CD4-positive, alpha-beta T cell treated with Interleukin-15 for 4 hours (primary cell): ENCODE measurements at places on chromosomes 1 and 21.

- no peak for DNase-seq
These were observed 428.2 kb downstream of the NPHP4 start for GRCh38 chr1:5563861-5564577.

DNA sequence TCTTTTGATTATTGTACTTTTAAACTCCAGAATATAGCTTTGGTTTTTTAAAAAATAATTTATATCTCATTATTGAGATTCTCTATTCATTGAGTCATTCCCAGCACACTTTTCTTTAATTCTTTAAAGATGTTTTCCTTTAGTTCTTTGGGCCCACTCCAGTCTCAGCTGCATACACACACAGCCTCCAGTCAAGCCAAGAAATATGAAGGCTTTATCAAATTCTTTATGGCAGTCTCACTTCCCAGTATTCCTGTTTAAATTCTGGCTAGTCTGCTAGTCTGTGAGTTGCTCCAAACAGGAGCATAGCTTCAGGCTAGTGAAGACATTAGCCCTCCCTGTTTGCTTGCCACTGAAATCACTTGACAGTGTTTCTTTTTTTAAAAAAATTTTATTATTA, 61.2 kb downstream of the CRP start:
- DNase-seq, result no peak

DNA sequence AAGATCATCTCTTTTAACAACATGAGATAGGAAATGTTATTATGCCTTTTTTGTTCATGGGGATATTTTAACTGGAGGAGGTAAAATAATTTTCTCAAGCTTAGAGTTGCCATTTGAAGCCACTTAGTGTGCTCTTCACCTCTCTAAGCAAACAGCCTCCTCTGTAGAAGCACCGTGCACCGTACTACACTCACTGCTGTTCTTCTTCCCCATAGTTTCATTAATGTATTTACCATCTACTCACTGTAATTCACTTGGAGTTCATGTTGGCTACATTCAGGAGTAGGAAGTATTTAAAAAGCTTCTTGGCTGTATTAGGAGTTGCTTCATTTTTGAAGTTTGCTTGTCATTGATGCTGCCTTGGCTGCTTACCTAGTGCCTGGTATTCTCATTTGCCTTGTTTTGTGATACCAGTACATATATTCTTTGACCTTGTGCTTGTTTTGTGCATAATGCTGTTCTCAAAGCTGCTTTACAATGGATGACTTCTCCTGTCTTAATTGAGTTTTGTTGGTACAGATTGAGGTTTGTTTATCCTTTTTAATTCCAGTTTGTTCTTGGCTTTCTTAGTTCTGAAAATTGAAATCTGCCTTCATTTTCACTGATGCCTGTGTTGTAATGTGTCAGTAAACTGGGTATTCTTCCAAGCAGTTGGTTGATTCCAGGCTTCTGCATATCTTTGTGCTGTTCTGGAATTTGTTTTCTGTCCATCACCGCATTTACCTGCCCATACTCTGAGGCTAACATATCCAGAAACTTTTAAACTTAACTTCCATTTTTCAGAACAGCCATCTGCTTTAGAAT, 240.4 kb downstream of the HMCN1 start:
- no peak for DNase-seq

- DNase-seq, result no peak
These were observed 53.4 kb downstream of the TMPRSS15 start for GRCh38 chr21:18350216-18350615.

- no peak for DNase-seq
These were observed 796 bp upstream of the TDRKH start for GRCh38 chr1:151790940-151791651.

DNA sequence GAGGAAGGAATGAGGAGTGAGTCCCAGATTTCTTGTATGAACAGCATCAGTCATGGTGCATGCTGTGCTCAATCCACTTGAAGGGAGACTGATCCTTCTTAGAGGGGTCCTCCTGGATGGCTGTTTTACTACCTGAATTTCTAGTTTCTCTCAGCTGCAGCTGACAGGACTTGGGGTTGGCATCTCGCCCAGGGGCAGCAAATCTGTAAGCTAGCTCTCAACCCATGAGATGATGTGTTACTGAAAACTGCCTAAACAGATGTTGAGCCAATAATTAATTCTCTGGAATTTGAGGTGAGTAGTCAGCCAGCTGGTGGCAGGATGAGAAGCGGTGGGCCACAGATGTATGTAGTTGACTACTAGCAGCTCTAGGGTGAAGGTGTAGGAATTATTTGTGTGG, 19.6 kb downstream of the BACH1 start:
- DNase-seq, result no peak

DNA sequence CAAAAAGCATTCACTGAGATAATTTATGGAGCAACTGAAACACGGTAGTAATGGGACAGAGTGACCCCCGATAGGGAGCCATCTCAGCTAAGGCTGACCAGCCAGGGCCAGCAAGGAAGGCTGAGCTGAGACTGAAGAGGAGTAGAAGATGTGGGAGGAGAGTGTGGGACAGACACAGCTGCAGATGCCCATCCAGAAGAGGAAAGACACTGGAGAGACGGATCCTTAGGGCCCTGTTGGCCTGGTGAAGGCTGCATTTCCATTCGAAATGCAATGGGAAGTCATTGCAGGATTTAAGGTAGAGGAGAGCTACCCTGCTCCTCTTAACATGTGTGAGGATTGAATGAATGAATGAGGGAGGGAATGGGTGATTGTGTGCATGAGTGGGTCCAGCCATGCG, 44.0 kb upstream of the LRP8 start:
- DNase-seq, result no peak

GRCh38 chr1:20216574-20216973, 30.3 kb upstream of the PLA2G2C start:
- no peak for DNase-seq

GRCh38 chr1:186059752-186060151, 315.3 kb downstream of the TPR start:
- no peak for DNase-seq

DNA sequence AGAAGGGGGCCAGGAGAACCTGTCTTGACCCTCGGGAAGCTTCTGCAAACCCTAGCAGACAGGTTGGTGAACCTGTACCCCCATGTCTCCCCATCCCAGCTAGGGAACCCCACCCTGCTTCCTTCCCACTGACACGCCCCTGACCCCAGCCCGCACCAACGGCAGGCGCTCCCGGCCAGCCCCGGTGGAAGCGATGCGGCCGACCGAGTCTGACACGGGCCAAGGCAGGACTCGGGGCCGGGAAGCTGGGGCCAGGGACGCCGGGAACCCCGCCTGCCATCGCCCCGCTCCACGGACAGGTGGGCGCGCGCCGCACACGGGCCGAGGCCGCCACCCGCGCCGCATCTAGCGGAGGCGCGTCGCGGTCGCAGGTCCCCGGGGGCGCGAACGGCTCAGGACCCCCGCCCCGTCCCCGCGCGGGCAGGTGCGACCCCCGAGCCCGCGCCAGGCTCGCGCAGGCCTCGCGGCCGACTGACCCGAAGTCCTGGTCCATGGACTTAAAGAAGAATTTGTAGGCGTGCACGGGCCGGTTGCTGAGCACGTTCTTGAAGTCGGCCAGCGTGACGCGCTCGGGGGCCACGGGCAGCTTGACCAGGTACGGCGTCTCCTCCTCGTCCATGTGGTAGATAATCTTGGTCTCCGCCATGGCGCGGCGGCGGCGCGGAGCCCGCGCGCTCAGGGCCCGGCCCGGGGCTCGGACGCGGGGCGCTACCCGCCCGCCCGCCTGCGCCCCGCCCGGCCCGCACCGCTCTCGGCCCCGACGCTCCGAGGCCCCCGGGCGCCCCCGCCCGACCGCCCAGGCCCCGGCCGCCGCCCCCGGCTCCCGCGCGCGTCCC, 580 bp downstream of the DVL1 start:
- no peak for DNase-seq

DNA sequence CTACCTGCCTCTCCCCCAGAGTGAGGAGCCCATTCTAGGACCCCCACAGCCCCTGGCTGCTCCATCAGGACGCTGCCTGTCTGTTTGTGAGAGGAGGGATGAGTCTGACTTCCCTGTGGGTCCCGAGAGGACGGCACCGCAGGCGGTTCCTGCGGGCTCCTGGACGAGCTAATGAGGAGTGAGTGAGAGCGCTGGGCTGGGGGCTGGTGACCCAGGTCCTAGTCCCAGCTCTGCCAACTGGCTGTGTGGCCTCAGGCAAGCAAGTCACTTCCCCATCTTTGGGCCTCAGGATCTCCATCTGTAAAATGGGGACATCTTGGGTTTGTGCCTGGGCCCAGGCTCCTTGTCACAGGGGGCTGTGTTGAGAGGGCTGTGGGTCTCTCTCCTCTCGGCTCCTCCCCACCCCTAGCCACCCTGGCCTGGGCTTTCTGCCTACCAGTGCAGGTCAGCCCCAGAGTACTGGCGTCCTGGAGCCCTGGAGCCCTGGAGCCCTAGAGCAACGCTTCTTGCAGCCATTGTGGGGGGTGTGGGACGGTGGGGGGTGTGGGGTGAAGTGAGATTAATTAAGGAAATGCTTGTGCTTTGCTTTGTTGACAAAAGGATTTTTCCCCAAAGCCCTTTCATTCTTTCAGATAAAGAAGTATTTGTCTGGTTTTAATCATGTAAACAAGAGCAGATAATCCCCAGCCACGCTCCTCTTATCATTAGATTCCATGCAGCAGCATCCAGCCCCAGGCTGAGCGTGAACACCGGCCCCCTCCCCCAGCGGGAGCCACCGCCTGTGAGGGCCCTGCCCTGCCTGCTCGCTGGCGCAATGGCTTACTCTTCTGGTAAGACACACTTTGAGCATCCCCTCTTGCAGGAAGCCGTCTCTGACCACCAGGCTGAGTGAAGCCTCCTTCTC, 26.8 kb downstream of the SLC1A7 start:
- no peak for DNase-seq

- no peak for DNase-seq
These were observed 181.1 kb downstream of the RASAL2 start for GRCh38 chr1:178275049-178275448.

GRCh38 chr1:201358596-201358995, 18.9 kb downstream of the TNNT2 start:
- DNase-seq, result no peak

GRCh38 chr1:160125746-160126145, 10.2 kb downstream of the ATP1A2 start:
- DNase-seq, result no peak

- no peak for DNase-seq
These were observed 64.5 kb upstream of the SLC44A3 start for GRCh38 chr1:94755675-94756074.

- no peak for DNase-seq
These were observed 5.2 kb downstream of the SRM start for GRCh38 chr1:11054666-11055065.

DNA sequence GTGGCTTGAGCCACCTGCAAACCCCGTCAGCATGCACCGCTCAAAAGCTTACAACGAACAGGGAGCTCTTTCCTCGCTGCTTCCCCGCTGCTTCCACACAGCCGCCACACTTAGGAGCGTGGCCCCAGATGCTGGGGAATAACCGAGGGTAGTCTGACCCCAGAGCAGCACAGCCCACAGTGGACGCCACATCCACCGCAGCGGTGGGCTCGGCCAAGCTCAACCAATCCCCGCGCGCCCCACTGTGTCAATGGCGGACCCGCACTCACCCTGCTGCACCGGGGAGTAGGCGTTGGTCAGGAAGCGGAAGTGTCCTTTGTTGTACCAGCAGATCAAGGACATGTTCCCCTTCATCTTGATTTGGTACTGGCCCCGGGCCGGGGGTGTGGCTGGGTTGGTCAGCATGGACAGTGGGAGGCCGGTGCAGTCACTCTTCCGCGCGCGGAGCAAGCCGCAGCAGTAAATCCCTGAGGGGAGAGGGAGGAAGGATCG, 93.5 kb downstream of the PGBD5 start:
- DNase-seq, result no peak

- no peak for DNase-seq
These were observed 186.7 kb downstream of the FOXD2 start for GRCh38 chr1:47624531-47624930.

DNA sequence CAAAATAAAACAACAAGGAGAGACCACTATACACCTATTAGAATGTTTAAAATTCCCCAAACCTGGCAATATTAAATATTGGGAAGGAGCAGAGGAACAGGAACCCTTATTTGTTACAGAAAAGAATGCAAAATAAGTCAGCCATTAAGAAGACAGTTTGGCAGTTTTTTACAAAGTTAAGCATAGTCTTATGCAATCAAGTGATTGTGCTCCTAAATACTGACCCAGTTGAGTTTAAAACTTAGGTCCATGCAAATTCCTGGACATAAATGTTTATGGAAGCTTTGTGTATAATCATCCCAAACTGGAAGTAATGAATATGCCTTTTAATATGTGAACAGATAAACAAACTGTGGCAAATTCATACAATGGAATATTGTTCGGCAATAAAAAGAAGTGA, 72.9 kb upstream of the RGS4 start:
- DNase-seq, result no peak

DNA sequence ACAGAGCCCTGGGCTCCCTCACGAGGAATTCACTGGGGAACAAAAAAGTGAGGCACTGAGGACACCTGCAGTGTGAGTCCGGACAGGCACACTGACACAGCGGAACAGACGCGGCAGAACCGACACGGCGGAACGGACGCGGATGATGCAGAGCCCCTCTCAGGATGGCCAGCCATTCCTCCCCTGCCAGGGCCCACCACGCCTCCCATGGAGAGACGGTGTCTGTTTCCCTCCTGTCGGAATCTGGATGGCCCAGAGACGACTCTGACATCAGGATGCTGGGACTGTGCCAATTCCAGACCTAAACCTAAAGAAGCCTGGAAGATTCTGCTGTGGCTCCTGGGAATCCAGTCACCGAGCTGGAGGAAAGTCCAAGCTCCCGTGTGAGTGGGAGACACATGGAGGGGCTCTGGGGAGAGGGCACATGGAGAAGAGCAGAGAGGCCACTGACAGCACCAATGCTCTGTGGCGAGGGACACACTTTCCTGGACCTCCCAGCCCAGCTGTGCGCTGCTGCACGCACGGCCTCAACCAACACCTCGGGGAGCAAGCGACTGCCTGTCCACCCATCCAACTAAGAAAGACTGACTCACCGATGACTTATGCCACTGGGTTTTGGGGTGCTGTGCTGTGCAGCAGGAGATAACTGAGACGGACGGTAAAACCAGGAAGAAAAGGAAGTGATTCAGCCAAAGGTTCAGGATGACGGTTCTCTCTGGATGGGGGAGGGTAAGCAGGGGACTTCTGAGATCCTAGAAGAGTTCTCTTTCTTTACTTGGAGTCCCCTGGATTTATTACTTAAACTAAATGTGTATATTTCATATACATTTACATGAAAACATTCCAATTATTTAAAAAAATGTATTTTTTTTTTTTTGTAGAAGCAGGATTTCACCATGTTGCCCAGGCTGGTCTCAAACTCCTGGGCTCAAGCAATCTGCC, 23.3 kb downstream of the ZBTB17 start:
- DNase-seq, result peak; percentile 12
